PC-9 (cell line): ENCODE measurements at places on chromosomes 16 and 17. TPM values are rescaled to one million over a fixed set of nuclear protein-coding genes. Genes with fewer than 3 reads are reported as not detected.

- H3K4me3 ChIP-seq: no peak overlapping the region
- no peak overlapping the region; the same call in 1 of the 2 replicates for H3K27ac ChIP-seq
- H3K27me3 ChIP-seq: no peaks in the 10 kb centered on the region
- H3K4me1 ChIP-seq: peaks cover 16% of the 10 kb centered on the region
- peak; percentile 65 for DNase-seq
These were observed 27.0 kb downstream of the RSL1D1 start for GRCh38 chr16:11824362-11824761.

DNA sequence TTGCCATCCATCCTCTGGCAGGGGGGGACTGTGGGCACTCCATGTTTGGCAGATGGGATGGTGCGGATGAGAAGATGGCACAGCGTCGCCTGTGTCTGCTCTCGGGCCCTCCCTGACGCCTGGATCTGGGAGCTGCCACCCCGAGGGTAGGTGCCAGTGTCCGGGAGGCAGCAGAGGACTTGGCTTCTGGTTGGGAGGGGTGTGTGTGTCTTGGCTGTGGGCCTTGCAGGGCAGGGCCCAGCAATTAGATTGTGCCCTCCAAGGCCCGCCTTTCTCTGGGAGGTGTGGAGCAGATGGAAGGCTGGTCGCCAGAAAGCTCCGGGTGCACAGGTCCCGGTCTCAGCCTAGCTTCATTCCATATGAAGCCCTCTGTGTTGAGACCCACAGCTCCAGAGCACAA is 1.4 kb downstream of the RAP1GAP2 start:
- no peak for DNase-seq
- H3K4me1 ChIP-seq: peaks cover 4% of the 10 kb centered on the region; the same call in 1 of the 2 replicates
- H3K27ac ChIP-seq: no peak overlapping the region
- H3K36me3 ChIP-seq: no peaks in the 10 kb centered on the region

DNA sequence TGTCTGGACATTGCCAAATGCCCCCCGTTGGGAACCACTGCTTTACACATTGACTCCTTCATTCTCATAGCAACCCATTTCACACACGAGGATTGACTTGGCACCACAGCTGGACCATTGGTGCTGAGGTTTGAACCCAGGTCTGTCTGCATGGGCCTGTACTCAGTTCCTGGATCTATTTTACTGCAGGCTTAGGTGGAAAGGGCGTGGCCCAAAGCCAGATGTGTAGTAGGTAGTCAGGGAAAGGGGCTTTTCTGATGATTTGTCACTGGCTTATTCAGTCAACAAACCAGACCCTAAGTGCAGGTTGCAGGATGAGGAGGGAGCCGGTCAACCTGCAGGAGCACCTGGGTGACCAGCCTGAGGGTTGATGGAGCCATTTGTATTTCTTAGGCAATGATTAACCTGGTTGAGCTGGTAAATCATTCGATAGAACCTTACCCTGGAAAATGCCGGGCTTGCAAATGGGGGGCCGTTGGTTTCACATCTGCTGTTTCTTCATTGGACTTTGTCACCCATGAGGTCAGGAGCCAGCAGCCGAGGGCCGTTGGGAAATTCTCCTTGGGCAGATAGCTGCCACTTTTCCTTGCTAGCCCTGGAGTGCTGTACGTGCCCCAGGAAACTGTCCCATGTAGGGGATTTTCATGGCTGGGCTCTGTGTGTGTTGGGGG is 104.4 kb downstream of the CMIP start:
- H3K4me3 ChIP-seq: no peak overlapping the region
- DNase-seq: no peak
- no peaks in the 10 kb centered on the region for H3K36me3 ChIP-seq
- H3K27ac ChIP-seq: no peak overlapping the region

- no peaks in the 10 kb centered on the region for H3K27me3 ChIP-seq
- H3K36me3 ChIP-seq: no peaks in the 10 kb centered on the region
- no peak overlapping the region for H3K4me3 ChIP-seq
- H3K4me1 ChIP-seq: peaks cover 11% of the 10 kb centered on the region; the same call in 1 of the 2 replicates
- DNase-seq: no peak
These were observed 57.8 kb downstream of the WSB1 start for GRCh38 chr17:27351759-27352158.

- no peak overlapping the region for H3K4me3 ChIP-seq
- no peak for DNase-seq
- no peaks in the 10 kb centered on the region for H3K36me3 ChIP-seq
- H3K4me1 ChIP-seq: peaks cover 5% of the 10 kb centered on the region
These were observed 275.4 kb downstream of the SEC14L1 start for GRCh38 chr17:77416105-77416713.

Gene FOXN1
- not detected in 2 replicates for total RNA-seq

- no peak overlapping the region for H3K4me3 ChIP-seq
- peaks cover 56% of the 10 kb centered on the region for H3K36me3 ChIP-seq
- no peaks in the 10 kb centered on the region for H3K4me1 ChIP-seq
- no peaks in the 10 kb centered on the region for H3K27me3 ChIP-seq
- DNase-seq: no peak
- no peak overlapping the region for H3K27ac ChIP-seq
These were observed 8.7 kb downstream of the PYCARD start for GRCh38 chr16:31193874-31194273.

DNA sequence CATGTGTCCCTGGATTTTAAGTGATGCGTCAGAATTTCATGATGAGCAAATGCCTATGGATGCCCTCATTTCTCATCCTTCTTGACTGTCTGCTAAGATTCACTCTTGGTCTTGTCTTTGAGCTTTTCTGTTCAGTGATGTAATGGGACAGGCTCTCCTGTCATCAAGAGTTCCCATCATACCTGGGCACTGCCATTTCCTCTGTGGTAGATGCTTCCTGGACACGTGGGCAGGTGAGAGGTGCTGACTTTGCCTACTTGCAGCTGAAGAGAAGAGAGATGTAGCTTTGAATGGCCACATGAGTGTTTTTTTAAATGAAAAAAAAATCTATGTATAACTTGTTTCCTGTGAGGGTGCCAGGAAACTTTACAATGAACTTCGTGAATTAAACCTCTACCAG is 557.7 kb downstream of the MAF start:
- H3K4me1 ChIP-seq: no peaks in the 10 kb centered on the region
- no peaks in the 10 kb centered on the region for H3K27me3 ChIP-seq
- H3K36me3 ChIP-seq: no peaks in the 10 kb centered on the region
- no peak overlapping the region for H3K4me3 ChIP-seq
- DNase-seq: no peak
- no peak overlapping the region for H3K27ac ChIP-seq

Gene FBXW10
- total RNA-seq: 5.3 and 6.1 TPM in 2 replicates

- no peak overlapping the region for H3K4me3 ChIP-seq
- no peaks in the 10 kb centered on the region for H3K27me3 ChIP-seq
- no peak overlapping the region for H3K27ac ChIP-seq
- no peak for DNase-seq
- H3K4me1 ChIP-seq: no peaks in the 10 kb centered on the region
These were observed 33.5 kb downstream of the KCNJ2 start for GRCh38 chr17:70202840-70203239.

- DNase-seq: no peak
- H3K4me3 ChIP-seq: no peak overlapping the region
- peaks cover 8% of the 10 kb centered on the region; the same call in 1 of the 2 replicates for H3K27me3 ChIP-seq
- H3K36me3 ChIP-seq: no peaks in the 10 kb centered on the region
- H3K27ac ChIP-seq: no peak overlapping the region
These were observed 23.3 kb upstream of the SUPT4H1 start for GRCh38 chr17:58375256-58375655.

Gene REXO5
- 9.5 and 13.2 TPM in 2 replicates for total RNA-seq

GRCh38 chr16:81405702-81406113 is 38.9 kb upstream of the CMIP start:
- H3K4me1 ChIP-seq: peaks cover 49% of the 10 kb centered on the region
- peak; percentile 98 for DNase-seq
- peak overlapping the region; percentile 10; the same call in 1 of the 2 replicates for H3K4me3 ChIP-seq
- H3K27me3 ChIP-seq: no peaks in the 10 kb centered on the region
- H3K27ac ChIP-seq: peak overlapping the region; percentile 96

Gene NRN1L
- 1.3 TPM in 1 of 2 replicates, not detected in the other for total RNA-seq

DNA sequence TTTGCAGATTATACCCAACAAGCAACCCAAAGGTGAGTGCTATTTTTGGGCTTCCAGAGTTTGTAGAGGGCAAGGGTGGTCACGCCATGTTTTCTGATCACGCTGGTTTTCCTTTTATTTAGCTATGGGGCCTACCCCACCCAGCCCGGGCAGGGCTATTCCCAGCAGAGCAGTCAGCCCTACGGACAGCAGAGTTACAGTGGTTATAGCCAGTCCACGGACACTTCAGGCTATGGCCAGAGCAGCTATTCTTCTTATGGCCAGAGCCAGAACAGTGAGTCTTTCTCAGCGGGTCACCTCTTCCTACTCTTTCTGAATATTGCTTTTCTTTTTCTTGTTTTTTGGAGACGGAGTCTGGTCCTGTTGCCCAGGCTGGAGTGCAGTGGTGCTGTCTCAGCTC is 2.5 kb downstream of the FUS start:
- no peak overlapping the region for H3K27ac ChIP-seq
- peaks cover 60% of the 10 kb centered on the region for H3K36me3 ChIP-seq
- H3K4me3 ChIP-seq: peak overlapping the region; percentile 83
- H3K27me3 ChIP-seq: no peaks in the 10 kb centered on the region

Gene TMEM204
- not detected in 2 replicates for total RNA-seq
